Breast epithelium (tissue), 4 donors: ENCODE measurements at places on chromosomes 13 and 19. TPM values are rescaled to one million over a fixed set of nuclear protein-coding genes. Genes with fewer than 3 reads are reported as not detected.

Gene C19orf73
- total RNA-seq, result 4.6 TPM

Gene ZNF45
- 9.8 TPM for total RNA-seq

Gene GAPDHS
- not detected for total RNA-seq

GRCh38 chr19:34639491-34640085 is 37.4 kb downstream of the SCGB2B2 start:
- H3K4me3 ChIP-seq, result no peak overlapping the region
- no peaks in the 10 kb centered on the region for H3K4me1 ChIP-seq
- H3K27me3 ChIP-seq, result no peaks in the 10 kb centered on the region
- H3K27ac ChIP-seq, result no peak overlapping the region

DNA sequence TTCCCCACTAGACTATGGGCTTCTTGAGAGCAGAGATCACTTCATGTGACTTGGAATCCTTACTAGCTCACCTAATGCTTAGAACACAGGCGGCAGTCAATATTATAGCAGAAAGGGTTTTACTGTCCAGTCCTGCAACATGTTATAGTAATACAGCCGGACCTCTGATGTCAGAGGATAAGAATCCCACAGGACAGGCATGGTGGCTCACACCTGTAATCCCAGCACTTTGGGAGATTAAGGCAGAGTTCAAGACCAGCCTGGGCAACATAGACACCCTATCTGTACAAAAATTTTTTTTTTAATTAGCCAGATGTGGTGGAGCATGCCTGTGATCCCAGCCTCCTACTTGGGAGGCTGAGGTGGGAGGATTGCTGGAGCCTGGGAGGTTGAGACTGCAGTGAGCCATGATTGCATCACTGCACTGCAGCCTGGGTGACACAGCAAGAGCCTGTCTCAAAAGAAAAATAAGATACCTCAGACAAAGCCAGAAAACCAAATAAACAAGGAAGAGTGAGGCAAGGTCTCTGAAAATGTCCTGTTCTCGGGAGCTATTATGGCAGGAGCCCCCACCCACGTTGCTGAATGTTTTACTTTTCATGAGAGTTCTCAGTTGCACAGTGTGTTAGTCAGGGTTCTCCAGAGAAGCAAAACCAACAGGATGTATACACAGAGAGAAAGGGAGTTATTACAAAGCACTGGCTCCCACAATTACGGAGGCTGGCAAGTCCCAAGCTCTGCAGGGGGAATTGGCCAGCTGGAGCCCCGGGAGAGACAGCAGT is 100.8 kb downstream of the UBL3 start:
- H3K4me1 ChIP-seq, result no peaks in the 10 kb centered on the region
- no peaks in the 10 kb centered on the region for H3K36me3 ChIP-seq
- no peak overlapping the region for H3K4me3 ChIP-seq
- DNase-seq, result no peak
- no peak overlapping the region for H3K27ac ChIP-seq

- H3K36me3 ChIP-seq, result no peaks in the 10 kb centered on the region
- no peak overlapping the region for H3K27ac ChIP-seq
- no peak overlapping the region for H3K4me3 ChIP-seq
Measured at GRCh38 chr19:3801412-3802096, 15.4 kb upstream of the MATK start.

GRCh38 chr13:113548171-113548641 is 36.3 kb upstream of the TFDP1 start:
- no peaks in the 10 kb centered on the region for H3K36me3 ChIP-seq
- no peaks in the 10 kb centered on the region for H3K27me3 ChIP-seq
- H3K4me3 ChIP-seq, result peak overlapping the region; percentile 31
- DNase-seq, result no peak
- H3K27ac ChIP-seq, result peak overlapping the region; percentile 84

DNA sequence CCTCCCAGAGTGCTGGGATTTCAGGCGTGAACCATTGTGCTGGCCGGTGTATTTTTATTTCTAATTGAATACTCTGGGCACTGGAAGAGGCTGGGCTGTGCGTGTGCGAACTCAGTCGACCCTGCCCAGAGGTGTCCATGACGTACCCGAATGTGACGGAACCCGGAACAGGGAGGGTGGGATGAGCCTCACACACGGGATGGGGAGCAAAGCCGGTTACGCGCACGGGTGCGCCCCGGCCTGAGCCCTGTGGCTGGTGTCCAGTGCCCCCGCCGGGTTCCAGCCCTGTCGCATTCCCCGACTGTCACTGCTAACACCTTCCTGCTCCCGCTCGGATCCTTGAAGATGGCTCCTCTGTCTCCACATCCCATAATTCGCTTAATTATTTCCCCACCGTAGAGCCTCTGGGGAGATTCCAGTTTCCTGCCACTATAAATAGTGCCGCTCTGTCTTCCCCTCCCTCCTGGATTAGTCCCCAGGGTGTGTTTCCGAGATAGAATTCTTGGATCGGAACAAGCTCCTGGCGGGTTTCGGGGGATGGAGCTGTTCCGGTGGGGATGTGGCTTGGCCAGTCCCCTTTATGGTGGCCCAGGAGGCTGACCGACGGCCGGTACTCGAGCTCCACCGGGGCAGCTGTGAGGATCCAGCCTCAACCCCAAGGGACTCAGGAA is 22.0 kb downstream of the SBNO2 start:
- H3K4me1 ChIP-seq, result peaks cover 30% of the 10 kb centered on the region
- no peaks in the 10 kb centered on the region for H3K27me3 ChIP-seq
- peak overlapping the region; percentile 71 for H3K27ac ChIP-seq
- no peaks in the 10 kb centered on the region for H3K36me3 ChIP-seq

- peak within 1 kb of the TSS; percentile 94 for H3K27ac ChIP-seq
- no peaks in the 10 kb centered on the region for H3K27me3 ChIP-seq
- DNase-seq, result peak; percentile 80
- H3K36me3 ChIP-seq, result no peaks in the 10 kb centered on the region
Measured at GRCh38 chr19:10543420-10544241, at the start of gene ATG4D. Gene ATG4D (plus strand): TSS chr19:10543904. CDS start chr19:10544091, 187 bp downstream.

DNA sequence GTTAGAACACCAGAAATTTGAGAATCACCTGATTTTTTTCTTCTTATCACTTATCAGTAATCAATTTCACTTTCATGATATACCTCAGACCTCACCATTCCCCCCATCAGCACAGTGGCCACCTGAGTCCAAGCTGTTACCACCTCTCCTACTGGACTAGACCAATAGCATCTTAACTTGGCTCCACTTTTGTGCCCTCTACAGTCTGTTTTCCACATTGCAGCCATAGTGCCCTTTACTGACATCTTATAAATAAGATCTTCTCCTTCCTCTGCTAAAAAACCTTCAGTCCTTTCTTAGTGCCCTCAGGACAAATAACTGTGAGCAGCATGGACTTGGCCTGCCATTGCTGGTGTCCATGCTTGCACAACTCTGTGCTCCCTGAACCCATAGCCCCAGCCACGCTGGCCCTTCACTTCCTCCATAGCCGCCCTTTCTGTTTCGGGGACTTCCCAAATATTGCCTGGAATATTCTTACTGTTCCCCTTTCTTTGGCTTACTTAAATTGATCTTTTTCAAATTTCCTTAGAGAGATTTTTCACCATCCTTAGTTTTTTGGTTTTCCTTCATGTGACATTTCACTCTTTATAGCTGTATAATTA is 380.8 kb downstream of the LMO7 start:
- no peak overlapping the region for H3K27ac ChIP-seq
- H3K36me3 ChIP-seq, result no peaks in the 10 kb centered on the region
- H3K4me3 ChIP-seq, result no peak overlapping the region
- no peaks in the 10 kb centered on the region for H3K27me3 ChIP-seq
- no peaks in the 10 kb centered on the region for H3K4me1 ChIP-seq
- no peak for DNase-seq

DNA sequence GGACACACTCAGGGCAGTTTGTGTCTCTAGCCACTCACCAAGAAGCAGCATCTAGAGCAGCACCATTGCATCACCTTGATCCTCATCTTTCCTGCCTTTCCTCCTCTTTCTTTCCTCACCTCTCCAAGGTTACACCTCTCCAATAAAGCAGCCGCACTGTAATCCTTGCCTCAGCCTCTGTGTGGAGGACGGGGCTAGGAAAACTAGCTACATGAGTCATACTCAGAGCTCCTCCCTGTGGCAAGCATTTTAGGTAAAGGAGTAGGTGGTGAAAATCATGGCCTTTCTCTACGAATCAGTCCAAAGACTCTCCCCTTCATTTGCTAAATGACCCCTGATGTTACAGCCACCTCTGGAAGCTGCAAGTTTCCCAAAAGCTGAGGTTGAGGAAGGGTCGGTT is 108.9 kb downstream of the DNAJC15 start:
- no peaks in the 10 kb centered on the region for H3K4me1 ChIP-seq
- no peak overlapping the region for H3K27ac ChIP-seq
- H3K36me3 ChIP-seq, result no peaks in the 10 kb centered on the region

DNA sequence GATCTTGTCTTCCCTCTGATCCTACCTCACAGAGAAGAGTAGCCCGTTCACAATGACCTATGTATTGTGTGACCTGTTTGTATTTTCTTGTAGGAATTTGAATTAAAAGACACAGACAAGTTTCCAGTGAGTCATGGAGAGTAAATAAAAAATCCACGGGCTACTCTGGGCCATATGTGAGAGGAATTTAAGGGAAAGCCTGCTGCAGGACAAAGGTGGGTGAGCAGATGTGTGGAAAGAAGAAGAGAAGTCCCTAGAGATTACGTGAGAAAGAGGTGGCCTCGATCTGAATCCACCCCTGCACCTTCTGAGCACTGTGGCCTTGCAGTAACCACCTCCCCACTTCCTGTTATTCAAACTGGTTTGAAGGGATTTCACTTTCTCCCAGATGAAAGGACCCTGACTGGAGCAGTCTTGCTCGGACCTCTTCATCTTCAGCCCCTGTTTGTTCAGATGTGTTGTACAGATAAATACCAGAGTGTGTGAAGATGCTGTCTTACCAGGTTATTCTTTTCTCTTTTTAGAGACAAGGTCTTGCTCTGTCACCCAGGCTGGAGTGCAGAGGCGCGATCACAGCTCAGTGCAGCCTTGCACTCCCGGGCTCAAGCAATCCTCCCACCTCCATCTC is 205.4 kb downstream of the PDS5B start:
- no peak overlapping the region for H3K4me3 ChIP-seq
- no peaks in the 10 kb centered on the region for H3K27me3 ChIP-seq
- H3K4me1 ChIP-seq, result no peaks in the 10 kb centered on the region
- H3K36me3 ChIP-seq, result no peaks in the 10 kb centered on the region

DNA sequence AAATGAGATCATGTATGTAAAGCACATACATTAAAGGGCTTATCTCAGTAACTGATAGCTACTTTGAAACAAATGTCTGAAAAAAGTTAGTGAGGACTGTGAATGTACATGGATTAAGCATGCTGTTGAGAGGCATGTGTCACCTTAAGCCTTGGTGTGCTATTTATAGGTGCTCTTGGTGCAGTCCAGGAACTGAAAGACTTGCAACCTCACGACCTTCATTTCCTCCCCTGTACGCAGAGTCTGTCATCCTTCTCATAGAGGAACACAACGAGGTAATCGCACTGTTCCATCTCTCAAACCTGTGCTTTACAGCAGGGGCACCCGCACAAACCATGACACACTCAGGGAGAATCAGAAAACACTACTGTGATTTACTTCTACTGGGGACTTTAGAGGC is 65.6 kb downstream of the UFM1 start:
- no peak for DNase-seq
- no peak overlapping the region for H3K27ac ChIP-seq
- no peak overlapping the region for H3K4me3 ChIP-seq
- no peaks in the 10 kb centered on the region for H3K4me1 ChIP-seq

GRCh38 chr13:107185889-107186288 is 618.0 kb upstream of the ARGLU1 start:
- H3K27me3 ChIP-seq, result no peaks in the 10 kb centered on the region
- no peaks in the 10 kb centered on the region for H3K36me3 ChIP-seq
- no peak overlapping the region for H3K27ac ChIP-seq
- no peak for DNase-seq
- no peak overlapping the region for H3K4me3 ChIP-seq
- H3K4me1 ChIP-seq, result no peaks in the 10 kb centered on the region

DNA sequence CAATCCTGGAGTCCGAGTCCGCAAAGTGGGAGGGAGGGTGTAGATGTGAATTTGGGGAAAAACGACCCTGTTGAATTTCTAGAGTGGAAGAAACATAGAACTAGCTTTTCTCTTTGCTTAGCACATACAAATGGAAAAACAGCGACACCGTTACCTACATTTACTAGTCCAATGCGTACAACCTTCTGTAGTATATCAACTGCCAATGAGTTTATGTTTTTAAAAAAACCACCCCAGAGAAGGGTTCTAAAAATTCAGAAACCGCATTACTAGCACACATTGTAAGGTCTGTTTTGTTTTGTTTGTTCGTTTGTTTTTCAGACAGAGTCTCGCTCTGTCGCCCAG is 332 bp upstream of the SUPT20H start:
- no peaks in the 10 kb centered on the region for H3K36me3 ChIP-seq
- no peaks in the 10 kb centered on the region for H3K4me1 ChIP-seq
- peak overlapping the region; percentile 99 for H3K27ac ChIP-seq

DNA sequence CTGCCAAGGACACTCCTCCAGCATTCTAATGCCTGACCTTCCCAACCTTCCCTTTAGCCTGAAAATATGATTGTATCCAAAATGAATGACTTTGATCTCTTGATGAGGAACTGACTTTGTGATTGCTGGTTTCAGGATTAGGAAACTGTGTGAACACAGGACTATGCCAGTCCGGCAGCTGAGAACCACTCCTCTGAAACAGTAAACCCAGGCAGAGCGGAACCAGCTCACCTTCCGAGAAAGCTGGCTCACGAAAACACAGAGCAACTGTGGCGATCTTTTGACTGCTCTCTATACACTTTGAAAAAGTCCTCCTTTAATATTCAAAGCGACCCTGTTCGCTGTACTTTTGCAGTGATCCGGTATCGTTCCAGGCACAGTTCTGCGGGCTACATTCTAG is 258.8 kb upstream of the IRS2 start:
- no peaks in the 10 kb centered on the region for H3K36me3 ChIP-seq
- H3K27me3 ChIP-seq, result no peaks in the 10 kb centered on the region
- DNase-seq, result no peak
- no peaks in the 10 kb centered on the region for H3K4me1 ChIP-seq
- no peak overlapping the region for H3K4me3 ChIP-seq
- no peak overlapping the region for H3K27ac ChIP-seq

GRCh38 chr19:31610018-31610417 is 260.8 kb upstream of the TSHZ3 start:
- no peaks in the 10 kb centered on the region for H3K4me1 ChIP-seq
- no peak overlapping the region for H3K27ac ChIP-seq
- no peak for DNase-seq
- H3K4me3 ChIP-seq, result no peak overlapping the region
- no peaks in the 10 kb centered on the region for H3K27me3 ChIP-seq
- H3K36me3 ChIP-seq, result no peaks in the 10 kb centered on the region

- H3K36me3 ChIP-seq, result no peaks in the 10 kb centered on the region
- DNase-seq, result no peak
- H3K4me3 ChIP-seq, result no peak overlapping the region
- H3K4me1 ChIP-seq, result no peaks in the 10 kb centered on the region
Measured at GRCh38 chr13:38421590-38422560, 72.2 kb downstream of the UFM1 start.
